Renal cortex interstitium (tissue), 15 donors: ENCODE measurements at places on chromosomes 1 and 21. TPM values are rescaled to one million over a fixed set of nuclear protein-coding genes. Genes with fewer than 3 reads are reported as not detected.

GRCh38 chr1:218811497-218811896 lies 362.2 kb upstream of the LYPLAL1 start:
- no peak for DNase-seq

DNA sequence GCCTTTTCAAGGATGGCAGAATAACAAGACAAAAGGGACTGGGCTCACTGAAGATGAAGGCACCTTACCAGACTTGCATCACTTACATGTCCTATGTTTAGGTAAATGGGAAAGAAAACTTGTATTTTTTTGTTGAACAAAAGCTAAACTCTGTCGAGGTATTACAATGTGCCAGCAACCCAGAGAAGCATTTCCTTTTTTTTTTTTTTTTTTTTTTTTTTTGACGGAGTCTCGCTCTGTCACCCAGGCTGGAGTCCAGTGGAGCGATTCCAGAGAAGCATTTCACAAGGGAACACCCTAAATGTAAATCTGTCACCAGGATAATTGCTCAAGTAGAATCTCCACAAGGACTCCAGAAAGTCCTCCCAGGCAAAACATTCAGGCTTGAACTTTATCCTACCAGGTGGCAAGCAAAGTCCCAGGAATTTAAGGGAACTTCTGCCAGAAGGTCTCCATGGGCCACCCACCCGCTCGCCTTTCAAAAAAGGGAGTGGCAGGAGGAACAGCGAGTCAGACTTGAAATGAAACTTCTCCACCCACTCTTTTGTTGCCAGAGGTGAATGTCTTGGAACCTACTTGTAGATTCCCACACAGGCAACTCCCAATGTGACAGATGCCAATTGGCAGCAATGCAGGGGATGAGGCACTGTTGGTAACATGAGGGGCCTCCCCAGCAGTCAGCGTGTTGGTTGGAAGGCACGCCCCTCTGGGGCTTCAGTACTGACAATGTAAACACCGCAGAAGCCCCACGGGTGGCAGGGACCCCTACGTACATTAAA lies 125.0 kb downstream of the TIAM1 start:
- peak; percentile 44 for DNase-seq

GRCh38 chr1:187236676-187237075 lies 407.9 kb downstream of the PLA2G4A start:
- no peak for DNase-seq

- DNase-seq = no peak
Measured at GRCh38 chr1:220699044-220699443, 8.9 kb downstream of the C1orf115 start.

DNA sequence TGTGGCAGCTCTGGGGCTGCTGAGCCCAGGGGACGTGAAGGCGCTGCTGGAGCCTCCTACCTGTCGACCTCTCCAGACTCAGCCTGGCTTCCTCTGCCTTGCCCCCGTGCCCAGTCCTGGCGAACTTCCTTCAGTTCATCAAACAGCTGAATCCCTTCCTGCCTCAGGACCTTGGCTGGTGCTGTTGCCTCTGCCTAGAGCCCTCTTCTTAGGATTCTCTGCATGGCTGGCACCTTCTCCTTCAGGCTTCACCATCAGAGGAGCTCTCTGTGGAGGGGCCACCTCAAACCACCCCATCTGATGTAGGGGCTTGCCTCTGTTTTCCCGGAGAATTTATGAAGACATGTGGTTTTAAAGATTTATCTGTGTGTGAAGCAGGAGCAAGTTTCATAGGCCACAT lies 23.4 kb upstream of the ATF3 start:
- DNase-seq = no peak

DNA sequence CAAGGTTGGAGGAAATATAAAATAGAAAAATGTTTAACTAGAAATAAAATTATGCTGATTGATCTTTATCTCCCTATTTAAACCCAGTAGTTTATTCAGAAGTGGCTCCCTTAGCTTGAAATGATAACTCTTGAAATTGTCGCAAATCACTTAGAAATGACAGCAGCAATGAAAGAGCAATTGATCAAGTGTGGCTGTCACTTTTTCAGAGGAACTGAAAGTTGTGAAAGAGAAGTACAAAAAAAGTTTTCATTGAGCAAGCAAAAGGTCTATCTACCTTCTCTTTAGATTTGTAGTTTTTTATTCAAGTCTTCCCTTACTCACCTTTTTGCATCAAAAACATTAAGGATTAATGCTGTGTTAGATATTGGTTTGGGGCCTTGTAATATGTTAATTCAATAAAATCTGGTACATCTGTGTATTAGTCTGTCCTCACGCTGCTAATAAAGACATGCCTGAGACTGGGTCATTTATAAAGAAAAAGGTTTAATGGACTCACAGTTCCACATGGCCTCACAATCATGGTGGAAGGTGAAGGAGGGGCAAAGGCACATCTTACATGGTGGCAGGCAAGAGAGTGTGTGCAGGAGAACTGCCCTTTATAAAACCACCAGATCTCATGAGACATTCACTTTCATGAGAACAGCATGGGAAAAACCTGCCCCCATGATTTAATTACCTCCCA lies 48.3 kb downstream of the LRRC8C start:
- no peak for DNase-seq

GRCh38 chr1:228905701-228906101 lies 170.4 kb downstream of the RHOU start:
- no peak for DNase-seq

GRCh38 chr21:36461918-36462486 lies 17.9 kb downstream of the CLDN14 start:
- DNase-seq = no peak

DNA sequence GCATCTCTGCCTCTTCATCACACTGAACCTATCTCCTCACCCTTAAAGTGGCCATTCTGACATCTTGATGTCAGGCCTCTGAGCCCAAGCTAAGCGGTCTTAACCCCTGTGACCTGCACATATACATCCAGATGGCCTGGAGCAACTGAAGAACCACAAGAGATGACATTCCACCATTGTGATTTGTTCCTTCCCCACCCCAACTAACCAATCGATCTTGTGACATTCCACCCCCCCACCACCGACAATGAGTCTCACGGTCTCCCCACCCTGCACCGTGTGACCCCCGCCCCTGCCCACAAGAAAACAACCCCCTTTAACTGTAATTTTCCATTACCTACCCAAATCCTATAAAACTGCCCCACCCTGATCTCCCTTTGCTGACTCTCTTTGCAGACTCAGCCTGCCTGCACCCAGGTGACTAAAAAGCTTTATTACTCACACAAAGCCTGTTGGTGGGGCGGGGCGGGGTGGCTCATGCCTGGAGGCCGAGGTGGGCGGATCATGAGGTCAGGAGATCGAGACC lies 21.0 kb upstream of the PINK1 start:
- DNase-seq = no peak

DNA sequence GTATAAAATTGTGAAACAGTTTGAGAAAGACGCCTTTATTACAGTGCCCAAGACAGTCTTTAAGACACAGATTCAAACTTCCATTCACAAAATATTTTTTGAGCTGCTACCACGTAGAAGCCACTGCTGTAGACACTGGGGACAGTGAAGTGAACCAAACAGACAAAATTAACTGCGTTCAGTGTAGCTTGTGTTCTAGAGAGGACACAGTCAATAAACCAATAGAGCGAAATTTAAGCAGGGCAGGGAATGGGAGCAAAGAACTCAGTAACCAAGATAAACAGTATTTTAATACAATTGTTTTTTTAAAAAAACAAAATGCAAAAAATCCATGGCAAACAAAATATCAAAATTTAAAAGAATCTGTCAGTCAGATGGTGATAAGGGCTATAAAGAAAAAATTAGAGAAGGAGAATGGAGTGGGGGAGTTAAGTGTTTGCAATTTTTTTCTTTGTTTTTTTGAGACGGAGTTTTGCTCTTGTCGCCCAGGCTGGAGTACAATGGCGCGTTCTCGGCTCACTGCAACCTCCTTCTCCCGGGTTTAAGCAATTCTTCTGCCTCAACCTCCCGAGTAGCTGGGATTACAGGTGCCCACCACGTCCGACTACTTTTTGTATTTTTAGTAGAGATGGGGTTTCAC lies 719 bp upstream of the PARS2 start:
- no peak for DNase-seq

DNA sequence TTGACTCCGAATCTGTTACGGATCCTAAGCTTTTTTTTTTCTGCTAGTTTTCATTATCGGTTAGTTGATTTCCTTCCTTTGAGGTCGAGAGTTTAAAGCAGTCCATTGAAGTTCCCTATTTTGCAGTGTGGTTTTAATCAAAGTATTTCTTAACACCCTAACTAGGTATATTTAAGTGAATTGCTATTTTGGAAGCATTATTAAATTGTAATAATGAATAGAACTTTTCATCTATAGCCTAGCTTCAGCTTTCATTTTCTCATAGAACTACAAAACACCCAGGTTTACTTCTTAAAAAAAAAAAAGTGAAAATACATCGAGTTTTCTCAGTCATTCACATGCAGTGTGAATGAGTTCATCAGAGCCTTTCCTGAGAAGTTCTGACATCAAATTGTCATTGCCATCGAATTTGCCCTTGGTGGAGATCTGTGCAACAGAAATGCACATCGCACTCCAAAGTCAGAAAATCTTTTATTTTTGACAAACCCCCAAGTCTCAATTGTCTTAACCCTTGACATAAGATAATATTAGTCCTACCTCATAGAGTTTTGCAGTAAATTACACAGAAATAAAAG lies 1.1 kb upstream of the LBR start:
- DNase-seq = no peak

DNA sequence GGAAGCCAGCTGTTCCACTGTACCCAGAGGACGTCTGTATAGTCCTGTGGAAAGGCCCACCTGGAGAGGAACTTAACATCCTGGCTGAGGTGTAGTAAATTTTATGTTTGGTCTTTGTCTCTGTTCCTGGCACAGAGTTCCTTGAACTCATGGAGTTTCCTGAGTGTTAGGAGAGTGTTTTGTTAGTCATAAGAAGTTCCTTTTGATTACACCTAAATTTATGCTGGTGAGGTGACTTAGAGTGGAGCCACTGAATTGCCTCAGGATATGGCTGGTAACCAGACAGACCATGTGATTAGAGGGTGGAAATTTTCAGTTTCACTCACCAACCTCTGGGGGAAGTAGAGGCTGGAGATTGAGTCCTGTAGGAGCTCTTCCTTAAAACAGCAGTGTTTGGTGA lies 57.9 kb downstream of the RASAL2 start:
- no peak for DNase-seq

DNA sequence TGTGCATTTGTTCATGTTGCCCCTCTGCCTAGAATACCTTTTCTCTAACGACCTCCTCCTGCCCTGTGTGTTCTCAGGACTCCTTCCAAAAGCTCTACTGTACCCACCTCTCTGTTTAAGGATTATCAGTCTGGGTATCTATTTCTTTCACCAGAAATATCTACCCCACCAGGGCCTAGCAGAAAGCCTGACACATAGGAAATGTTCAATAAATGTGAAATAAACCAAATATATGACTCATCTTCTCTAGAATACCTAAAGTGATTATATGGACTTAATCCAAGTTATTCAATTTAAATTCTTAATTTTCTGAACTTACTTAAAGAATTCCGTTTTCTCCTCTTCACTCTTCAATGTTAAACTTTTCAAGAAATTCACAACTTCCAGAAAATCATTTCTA lies 27.1 kb downstream of the SCYL3 start:
- no peak for DNase-seq

DNA sequence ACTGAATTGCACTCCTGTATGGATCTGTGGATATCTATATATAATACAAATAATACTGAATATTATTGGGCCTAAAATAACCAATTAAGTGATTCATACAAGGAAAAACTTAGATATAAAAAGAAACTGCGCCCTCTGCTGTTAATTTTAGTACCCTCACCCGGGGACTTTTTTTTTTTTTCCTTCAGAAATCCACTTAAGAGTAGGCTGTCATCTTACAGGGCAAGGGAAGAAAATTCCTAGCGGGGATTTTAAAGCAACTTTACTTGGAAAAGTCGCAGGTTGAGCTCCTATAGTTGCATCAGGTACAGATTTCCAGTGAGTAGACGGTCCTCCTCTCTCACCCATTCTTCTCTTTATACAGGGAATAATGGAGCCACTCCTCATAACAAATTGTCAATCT lies 1.3 kb downstream of the NTNG1 start:
- DNase-seq = peak; percentile 28

- DNase-seq = peak; percentile 71
Measured at GRCh38 chr1:153568367-153569099, 2.9 kb upstream of the S100A2 start.

GRCh38 chr1:55886856-55887712 lies 671.9 kb upstream of the USP24 start:
- no peak for DNase-seq

GRCh38 chr1:119279456-119280381 lies 88.9 kb upstream of the HAO2 start:
- no peak for DNase-seq

DNA sequence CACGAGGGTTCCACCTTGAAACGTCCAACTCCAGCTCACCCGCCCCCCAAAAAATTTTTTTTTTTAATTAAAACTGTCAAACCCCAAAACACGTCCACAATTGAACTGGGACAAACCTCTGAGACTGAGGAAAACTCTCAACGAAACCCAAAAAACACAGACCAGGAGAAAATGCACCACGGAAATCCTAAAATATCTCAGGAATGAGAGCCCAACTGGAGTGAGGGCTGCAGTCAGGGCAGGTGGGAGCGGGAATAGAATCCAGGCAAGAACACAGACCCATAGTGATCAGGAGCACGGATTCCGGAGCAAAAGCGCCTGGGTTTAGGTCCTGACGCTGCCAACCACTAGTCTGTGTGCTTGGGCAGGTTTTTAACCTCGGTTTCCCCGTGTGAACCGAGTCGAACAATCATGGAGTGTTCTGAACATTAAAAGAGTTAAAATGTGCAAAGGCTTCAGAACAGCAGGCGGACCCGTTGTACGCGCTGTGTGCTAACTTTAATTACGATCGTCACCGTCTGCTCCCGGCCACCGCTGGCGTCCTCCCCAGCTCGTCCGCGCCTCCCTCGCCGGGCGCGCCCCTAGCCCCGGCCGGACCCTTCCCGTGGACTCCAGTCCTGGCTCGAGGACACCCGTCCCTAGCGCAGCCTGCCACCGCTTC lies 624 bp downstream of the ARHGAP29 start:
- no peak for DNase-seq

- no peak for DNase-seq
Measured at GRCh38 chr1:11703357-11704193, 12.1 kb downstream of the DRAXIN start.

SPATC1L gene
- 15.6 TPM for polyA plus RNA-seq

CD53 gene
- polyA plus RNA-seq = 5.2 TPM

TRABD2B gene
- polyA plus RNA-seq = 27.9 TPM

SH2D1B gene
- polyA plus RNA-seq = 0.39 TPM

ITLN1 gene
- 1.5 TPM for polyA plus RNA-seq

F5 gene
- 4.2 TPM for polyA plus RNA-seq

TRIM17 gene
- 9.4 TPM for polyA plus RNA-seq

PTTG1IP gene
- polyA plus RNA-seq = 281 TPM

LMX1A gene
- polyA plus RNA-seq = 0.07 TPM
